ENCODE measurements at places on chromosomes 11 and 22. TPM values are rescaled to one million over a fixed set of nuclear protein-coding genes. Genes with fewer than 3 reads are reported as not detected.

Gene TRIM6
- 2.1 TPM for total RNA-seq

Gene BTG4
- not detected for total RNA-seq

Gene OR5B21
- total RNA-seq: not detected

Gene FOXRED1
- total RNA-seq: 10.4 TPM

Gene NRXN2
- total RNA-seq: 29.0 TPM

Gene HEPACAM
- not detected for total RNA-seq

Gene SSTR3
- total RNA-seq: not detected

Gene MOGAT2
- not detected for total RNA-seq

Gene TMEM45B
- not detected for total RNA-seq

Gene SNAP29
- total RNA-seq: 4.2 TPM

Gene OR8D1
- not detected for total RNA-seq

Gene DNAJB7
- not detected for total RNA-seq
